ENCODE measurements at places on chromosomes 16 and 17.

DNA sequence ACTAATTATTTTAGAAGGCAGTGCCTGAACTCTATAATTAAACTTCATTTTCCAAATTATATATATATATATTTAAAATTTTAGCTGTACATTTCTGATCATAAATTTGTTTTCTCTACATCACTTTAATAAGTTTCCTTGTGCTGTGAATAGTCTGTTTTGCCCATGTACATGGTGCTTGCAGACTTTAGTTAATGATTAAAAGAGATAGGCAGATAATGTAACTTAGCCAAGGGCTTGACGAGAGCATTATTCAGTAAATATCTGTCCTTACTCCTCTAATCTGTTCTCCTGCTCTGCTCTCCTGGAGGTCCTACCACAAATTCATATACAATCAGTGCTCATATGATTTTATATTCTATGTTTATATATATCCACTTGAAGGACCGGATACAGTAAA is 595.2 kb upstream of the KIF2B start:
- DNase-seq: no peak

- no peak for DNase-seq
Measured at GRCh38 chr16:83574388-83574787, 233.4 kb upstream of the HSBP1 start.

DNA sequence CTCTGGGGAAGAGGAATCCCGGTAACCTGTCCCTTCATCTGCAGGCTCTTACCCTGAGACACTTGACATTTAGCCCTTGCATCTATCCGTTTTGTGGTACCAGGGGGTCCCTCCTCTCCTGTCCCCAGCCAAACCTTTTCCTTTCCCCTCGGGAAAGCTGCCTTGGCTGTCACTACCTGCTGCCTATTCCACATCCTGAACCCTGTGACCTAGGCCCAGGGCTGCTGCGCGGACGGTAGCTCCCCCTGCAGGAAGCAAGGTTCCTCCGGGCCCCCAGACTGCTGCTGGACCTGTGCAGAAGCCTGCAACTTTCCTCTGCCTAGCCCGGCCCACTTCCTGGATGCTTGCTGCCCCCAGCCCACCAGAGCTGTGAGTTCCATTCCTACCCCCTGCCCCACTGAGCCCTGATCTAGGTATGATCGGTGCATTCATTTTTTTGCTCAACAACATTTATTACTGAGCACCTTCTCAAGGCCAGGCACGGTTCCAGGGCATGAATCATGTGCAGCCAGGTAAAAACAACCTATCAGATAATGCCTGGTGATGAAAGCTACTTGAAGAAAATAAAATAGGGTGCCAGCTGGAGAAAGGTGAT is 10.5 kb upstream of the ALDOA start:
- DNase-seq: peak; percentile 33

DNA sequence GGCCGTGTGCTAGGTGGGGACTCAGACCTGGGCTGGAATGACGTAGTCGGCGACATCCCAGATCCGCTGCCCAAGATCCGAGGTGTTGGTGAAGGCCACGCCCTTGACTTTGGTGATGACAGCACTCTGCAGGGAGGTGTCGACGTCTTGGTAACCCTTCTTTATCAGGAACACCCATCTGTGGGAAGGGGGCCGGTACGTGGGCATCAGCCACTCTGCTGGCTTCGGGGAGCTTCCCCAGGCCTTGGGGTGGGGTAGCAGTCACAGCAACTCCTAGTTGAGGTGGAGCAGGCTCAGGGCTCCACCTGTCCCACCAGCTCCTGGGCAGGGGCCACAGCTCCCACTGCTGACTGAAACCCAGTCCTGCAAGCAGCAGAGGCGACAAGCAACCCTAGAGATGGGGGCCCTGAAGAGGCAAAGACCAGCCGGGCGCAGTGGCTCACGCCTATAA is 4.3 kb downstream of the P2RX5 start:
- DNase-seq: no peak

DNA sequence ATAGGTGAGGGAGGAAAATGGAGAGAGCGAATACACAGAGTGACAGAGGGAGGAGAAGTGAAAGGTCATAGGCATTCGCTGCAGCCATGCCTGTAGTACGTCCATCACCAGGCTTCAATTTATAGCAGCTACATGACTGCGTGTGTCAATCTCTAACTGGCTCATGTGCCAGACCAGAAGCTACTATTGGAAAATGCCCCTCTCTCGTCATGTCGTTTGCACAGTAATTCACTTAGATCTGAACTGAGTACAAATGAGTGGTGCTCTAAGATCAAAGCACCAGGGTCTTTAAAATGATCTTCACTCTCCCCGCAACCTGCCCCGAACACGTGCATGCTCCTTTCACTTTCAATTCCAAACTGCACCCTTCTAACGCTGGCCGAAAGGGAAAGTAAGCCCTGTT is 51.3 kb downstream of the ADCY9 start:
- no peak for DNase-seq

- DNase-seq: peak; percentile 36
Measured at GRCh38 chr17:15278924-15279477, 13.9 kb upstream of the PMP22 start.

GRCh38 chr16:23145608-23146007 is 3.6 kb downstream of the USP31 start:
- DNase-seq: no peak

- DNase-seq: no peak
Measured at GRCh38 chr17:47621293-47622179, 28.2 kb upstream of the KPNB1 start.

DNA sequence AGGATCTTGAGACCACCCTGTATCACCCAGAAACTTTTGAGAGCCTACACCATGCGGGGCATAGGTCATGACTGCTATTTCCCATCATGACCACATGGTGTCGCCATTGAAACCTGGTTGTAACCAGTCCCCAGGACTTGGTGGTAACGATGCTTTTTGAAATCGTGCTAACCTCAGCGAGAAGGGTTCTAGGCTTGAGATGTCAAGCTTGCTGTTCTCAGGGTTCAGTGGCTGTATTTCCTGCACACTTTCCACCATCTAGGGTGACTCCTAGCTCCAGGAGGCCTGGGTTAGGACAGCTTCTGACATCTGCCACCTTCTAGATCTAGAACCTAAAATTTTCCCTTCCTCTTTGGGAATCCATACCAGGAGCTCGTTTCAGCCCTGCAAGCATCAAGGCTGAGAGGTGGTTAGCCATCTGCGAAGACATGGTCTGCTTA is 13.0 kb upstream of the SPNS3 start:
- peak; percentile 71 for DNase-seq

DNA sequence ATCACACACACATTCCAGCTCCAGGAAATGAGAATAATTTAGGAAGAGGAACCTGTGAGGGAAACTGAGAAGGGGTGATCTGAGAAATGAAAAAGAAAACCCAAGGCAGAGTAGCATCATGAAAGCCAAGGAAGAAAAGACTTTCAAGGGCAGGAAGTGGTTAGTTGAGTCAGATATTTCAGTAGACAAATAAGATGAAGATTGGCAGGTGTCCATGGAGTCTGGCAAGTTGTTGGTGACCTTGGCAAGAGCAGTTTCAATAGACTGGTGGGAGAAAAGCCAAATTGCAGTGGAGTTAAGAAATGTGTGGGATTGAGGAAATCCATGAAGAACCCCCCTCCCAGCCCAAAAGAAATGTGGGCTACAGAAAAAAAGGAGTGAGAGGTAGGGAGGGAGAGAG is 10.7 kb downstream of the GNAO1 start:
- no peak for DNase-seq

GRCh38 chr16:72846594-72846993 is 201.3 kb downstream of the ZFHX3 start:
- no peak for DNase-seq

DNA sequence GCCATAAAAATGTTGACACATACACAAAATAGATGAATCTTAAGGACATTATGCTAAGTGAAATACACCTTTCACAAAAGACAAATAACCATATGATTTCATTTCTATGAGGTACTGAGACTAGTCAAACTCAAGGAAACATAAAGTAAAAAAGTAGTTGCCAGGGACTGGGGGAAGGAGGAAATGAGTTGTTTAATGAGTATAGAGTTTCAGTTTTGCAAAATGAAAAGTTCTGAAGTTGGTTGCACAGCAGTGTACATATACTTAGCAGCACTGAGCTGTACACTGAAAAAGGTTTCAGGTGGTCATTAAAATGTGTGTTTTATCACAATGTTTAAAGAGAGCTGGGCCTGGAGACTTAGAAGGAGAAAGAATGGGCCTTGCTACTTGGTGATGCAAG is 4.7 kb upstream of the SLC13A2 start:
- no peak for DNase-seq

DNA sequence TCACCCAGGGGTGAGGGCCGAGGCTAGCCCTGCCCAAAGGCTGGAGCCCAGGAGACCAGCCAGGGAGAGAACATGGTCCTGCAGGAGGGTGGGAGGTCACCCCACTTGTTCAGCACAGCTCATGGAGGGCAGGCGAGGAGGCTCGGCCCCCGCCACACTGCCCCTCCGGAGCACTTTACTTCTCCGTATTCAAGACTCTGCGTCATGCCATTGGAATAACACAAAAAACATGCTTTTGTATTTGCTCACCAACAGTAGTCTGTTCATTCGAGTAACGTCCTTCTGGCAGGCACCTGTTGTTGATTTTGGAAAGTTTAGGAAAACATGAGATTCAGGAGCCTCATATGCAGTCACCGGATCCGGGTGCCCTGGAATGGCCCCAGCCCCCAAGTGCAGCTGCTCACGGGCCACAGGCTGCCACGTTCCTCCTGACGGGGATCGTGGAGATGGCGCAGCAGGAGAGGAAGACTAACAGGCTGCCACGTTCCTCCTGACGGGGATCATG is 81.1 kb upstream of the DNAH17 start:
- no peak for DNase-seq

DNA sequence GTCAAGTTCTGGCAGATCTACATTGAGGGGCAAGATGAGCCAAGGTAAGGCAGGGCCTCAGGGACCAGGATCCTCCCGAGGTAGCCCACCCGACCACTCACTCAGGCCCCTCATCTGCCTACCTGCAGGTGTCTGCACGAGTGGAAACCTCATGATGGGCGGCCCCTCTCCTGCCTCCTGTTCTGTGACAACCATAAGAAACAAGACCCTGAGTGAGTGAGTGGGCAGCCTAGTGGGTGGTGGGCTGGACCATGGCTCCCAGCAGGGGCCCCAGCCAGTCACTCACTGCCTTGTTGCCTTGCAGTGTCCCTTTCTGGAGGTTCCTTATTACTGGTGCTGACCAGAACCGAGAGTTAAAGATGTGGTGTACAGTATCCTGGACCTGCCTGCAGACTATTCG is 5.4 kb downstream of the EDC4 start:
- no peak for DNase-seq

GRCh38 chr17:76792348-76792747 is 54.4 kb downstream of the MFSD11 start:
- DNase-seq: no peak

DNA sequence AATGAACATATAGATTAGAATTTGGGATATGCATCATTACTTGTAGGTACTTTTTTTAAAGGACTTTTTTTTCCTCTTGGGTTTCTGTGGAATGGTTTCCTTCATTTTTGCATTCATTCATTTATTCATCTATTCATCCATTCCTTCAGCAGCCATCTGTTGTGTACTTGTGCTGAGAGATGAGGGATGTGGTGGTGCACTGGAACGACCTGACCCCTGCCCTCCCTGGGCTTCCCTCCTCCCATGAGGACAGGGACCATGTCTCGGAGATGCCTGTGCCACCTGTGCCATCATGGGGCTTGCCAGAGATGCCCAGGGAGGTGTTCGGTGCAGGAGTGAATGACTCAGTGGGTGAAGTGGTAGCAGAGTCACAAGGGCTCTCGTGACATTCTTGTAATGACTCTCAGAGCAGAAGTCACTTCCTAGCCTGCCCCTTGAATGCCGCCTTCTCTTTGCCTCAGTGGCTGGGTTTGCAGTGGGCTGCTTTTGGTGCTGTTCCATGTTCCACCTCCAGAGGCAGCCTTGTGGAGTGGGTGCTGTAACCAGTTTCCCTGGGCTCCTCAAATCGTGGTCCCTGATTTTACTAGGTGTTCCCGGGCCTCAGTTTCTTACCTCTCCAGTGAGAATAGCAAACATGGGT is 43.9 kb downstream of the CLEC16A start:
- DNase-seq: peak; percentile 9

DNA sequence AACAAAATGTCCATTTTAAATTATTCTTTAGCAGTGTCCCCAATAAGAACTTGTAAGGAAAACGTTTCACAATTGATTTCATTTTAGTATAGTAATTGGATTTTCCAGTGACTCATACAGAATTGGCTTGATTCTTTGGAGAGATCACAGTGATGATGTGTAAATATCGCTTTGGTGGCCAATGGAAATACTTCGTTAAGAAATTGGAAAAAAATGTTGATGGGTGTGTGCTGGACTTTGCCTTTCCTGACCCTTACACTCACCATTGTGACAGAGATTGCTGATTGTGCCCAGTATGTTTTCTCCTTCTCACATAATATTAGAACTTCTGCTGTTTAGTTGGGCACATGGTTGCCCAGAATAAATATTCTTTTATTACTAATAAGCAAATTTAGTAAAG is 7.4 kb upstream of the EFCAB13 start:
- no peak for DNase-seq

DNA sequence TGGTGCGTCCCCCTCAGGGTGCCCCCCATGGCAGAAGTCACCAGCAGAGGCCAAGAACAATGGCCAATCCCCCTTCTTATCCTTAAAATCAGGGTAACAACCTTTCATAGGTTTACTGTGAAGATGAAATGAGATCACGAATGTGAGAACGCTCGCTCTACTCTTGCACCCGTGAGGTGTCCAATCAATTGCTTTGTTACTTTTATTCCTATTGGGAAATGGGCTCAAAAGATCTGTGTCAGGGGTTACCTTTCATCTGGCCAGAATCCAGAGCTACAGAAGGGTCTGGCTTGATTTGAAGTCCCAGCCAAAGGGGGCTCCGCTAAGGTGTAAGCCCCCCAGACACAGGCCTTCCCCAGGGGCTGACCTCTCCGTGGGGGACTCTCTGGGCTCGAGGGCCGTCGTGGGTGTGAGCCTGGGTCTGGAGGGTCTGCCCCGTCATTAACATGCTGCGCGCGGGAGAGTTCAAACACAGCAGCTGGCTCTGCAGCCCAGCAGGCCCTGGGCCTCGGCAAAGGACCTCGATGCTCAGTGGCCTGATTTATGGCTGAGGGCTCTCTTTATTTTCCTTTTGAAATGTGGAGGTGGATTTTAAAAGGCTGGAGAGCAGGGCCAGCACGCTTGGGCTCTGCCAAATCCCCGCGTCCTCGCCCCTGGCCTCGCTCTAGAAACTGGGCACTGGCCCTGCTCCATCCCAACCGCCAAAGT is 10.4 kb downstream of the ABR start:
- DNase-seq: no peak

GRCh38 chr16:4351880-4352279 is 759 bp upstream of the PAM16 start:
- DNase-seq: no peak

- no peak for DNase-seq
Measured at GRCh38 chr17:182050-182751, 751 bp upstream of the DOC2B start.

DNA sequence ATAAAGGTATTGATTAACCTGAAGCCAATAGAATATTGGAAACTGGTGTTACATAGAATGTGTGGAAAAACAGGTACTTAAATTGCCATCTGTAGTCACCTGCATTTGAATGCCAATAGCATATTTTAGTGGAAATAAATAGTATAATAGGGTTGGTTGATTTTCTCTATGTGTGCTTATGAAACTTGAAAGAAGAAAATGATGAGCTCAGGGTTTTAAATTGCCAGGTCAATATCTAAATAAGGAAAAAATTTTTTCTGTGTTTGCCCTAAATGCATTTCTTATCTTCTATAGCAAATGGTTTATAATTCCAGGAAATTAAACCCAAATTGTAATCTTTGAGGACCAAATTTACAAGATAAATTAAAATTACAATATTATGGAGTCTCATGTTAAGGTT is 626.6 kb downstream of the CDH8 start:
- DNase-seq: no peak
